Stimulated activated CD8-positive, alpha-beta memory T cell treated with anti-CD3 and anti-CD28 coated beads, Interleukin-15, amount 100 ng/mL, for 4 hours (primary cell): ENCODE measurements at places on chromosomes 4 and X.

- DNase-seq: no peak
Measured at GRCh38 chrX:118724365-118724764, 3.0 kb upstream of the IL13RA1 start.

DNA sequence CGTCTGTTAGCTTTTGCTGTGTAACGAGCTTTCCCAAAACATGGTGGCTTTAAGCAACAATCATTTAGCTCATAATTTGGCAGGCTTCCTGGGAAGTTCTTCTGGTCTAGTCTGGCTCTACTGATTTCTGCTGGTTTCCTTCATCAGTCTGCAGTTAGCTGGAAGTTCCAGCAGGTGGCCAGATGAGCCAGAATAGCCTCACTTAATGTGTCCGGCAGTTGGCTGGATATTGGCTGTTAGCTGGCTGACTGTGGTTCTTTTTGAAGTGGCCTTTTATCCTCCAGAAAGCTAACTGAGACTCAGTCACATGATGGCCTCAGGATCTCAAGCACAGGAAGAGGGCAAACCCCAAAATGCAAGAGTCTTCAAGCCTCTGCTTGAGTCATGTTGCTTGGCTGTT, 34.9 kb downstream of the FTHL17 start:
- DNase-seq: no peak

DNA sequence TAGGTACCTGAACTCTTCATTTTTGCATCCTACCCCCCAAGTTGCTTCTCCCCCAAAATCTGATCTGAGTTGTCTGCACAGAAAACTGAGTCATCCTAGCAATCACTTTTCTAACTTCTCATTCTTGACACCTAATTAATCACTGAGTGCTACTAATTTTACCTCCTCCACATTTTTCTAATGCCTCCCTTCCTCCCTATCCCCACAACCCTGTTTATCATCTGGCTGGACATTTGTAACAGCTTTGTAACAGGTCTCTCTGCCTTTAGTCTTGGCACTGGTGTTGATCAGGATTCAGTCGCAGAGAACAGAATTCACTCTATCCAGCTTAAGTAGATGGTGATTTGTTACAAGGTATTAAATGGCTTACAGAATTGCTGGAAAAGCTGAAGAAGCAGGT, 303.9 kb upstream of the GATB start:
- no peak for DNase-seq

- no peak for DNase-seq
Measured at GRCh38 chrX:138928737-138929459, 217.4 kb upstream of the FGF13 start.

GRCh38 chrX:128931071-128931470, 592.2 kb downstream of the SMARCA1 start:
- DNase-seq: no peak

- no peak for DNase-seq
Measured at GRCh38 chrX:84187533-84188319, at the start of gene RPS6KA6. TSS of gene RPS6KA6 (minus strand) at chrX:84188199. CDS start at chrX:84187899, 300 bp downstream.

DNA sequence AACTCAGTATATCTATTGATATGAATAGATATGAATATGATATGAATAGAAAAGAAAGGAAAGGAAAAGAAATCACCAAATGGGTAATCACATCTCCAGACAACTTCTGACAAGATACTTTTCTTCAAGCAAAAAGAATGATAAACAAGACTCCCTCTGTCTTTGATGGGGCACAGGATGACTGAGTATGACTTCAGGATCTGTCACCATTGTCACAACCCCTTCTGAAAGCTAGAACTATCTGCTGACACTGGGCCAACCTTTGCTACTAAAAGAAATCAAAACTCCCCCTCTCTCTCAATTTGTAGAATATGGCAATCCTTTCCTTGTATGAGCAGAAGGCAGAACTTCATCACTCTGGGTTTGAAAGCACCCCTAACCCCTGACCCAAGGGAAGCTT, 267.2 kb upstream of the RASGEF1B start:
- no peak for DNase-seq

GRCh38 chr4:141807103-141807891, 170.9 kb downstream of the IL15 start:
- DNase-seq: no peak

GRCh38 chr4:129379429-129379828, 283.5 kb downstream of the C4orf33 start:
- no peak for DNase-seq

- DNase-seq: no peak
Measured at GRCh38 chrX:70497026-70497425, 52.4 kb downstream of the DLG3 start.

GRCh38 chr4:138749303-138749702, 266.3 kb upstream of the NOCT start:
- no peak for DNase-seq

GRCh38 chr4:81096566-81096965, 66.1 kb downstream of the BMP3 start:
- no peak for DNase-seq

DNA sequence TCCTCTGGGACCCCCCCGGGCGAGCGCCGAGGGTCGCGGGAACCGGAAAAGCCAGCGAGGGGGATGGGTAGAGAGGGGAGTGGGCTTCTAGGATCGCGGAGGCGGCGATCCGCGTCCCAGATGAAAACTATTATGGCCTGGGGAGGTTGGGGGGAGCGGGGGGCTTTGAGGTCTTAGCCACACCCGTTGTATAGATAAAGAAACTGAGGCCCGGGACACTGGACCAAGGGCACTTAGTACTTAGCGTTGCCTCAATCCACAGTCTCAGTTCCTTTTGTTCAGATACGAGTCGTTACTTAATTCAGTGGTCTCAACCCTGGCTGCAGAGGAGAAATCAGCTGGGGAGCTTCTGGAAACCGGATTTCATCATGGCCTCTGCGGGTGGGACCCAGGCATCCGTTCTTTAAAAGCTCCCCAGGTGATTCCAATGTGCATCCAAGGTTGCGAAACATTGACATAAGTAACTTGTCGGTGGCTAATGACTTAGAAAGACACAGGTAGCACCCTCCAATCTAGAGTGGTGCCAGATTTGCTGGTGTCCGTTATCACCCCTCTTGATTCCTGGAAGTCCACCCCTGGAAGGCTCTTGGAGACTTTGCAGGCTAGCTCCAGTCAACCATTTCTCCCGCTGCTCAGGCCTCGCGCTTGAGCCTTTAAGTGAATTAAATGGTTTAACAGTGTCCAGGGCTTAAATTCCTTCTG, 90.7 kb downstream of the GEMIN8 start:
- no peak for DNase-seq

DNA sequence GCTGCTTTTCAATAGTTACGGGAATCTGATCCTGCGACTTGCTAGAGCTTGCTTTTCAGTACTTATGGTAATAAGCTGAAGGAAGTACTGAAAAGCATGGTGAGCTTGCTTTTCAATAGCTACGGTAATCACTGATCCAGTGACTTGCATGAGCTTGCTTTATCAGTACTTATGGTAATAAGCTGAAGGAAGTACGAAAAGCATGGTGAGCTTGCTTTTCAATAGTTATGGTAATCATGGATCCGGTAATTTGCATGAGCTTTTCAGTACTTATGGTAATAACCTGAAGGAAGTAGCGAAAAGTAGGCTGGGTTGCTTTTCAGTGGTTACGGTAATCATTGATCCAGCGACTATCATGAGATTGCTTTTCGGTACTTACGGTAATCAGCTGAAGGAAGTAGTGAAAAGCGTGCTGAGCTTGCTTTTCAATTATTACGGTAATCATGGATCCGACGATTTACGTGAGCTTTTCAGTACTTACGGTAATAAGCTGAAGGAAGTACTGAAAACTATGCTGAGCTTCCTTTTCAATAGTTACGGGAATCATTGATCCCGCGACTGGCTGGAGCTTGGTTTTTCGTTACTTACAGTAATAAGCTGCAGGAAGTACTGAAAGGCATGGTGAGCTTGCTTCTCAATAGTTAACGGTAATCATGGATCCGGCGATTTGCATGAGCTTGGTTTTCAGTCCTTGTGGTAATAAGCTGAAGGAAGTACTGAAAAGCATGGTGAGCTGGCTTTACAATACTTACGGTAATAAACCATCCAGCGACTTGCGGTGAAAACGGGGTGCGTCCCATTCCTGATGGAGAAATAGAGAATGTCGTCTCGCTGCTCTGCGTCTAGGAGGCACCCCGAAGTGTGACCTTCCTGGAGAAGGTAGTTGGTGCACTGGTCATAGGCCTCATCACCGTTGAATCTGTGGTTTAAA, 6.5 kb downstream of the CRLF2 start:
- no peak for DNase-seq

- no peak for DNase-seq
Measured at GRCh38 chrX:2578864-2579263, 78.1 kb upstream of the DHRSX start.

GRCh38 chr4:4289055-4289454, 899 bp downstream of the LYAR start:
- DNase-seq: no peak

DNA sequence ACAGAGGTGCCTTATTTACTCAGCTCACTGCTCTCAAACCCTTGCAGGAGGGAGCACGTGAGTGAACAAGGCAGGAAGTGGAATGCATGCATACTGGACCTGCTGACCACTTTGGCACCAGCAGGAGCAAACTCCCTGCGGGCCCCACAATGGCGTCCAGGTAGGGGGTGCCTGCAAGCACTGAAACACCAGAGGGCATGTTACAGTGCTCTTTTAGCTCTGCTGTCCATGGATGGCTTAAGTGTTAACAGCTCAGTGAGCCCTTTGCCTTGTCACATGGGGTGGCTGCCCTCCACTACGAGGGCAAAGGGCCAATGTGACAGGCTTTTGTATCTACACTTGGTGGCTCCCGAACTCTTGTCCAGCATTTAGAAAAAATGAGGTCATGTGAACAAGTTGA, 199.5 kb upstream of the UGT8 start:
- no peak for DNase-seq

DNA sequence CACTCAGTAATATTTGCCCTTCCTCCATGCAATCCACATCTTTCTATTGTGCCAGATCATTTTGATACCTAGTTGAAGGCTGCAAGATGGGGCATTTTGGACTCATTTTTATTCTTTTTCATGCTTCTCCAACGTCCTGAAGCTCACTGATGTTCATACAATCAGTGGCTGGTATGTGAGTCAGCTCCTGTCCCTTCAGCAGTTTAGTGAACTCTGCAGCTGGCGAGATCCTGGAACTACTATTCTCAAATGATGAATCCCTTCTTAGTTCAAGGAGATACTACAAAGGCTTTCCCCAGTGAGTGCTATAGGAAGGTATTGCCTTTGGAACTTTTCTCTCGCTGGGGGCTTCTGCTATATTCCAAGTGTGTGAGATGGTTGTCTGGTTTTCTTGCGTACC, 9.6 kb upstream of the CCDC149 start:
- DNase-seq: no peak

- no peak for DNase-seq
Measured at GRCh38 chr4:59091146-59092142, 1981.3 kb upstream of the IGFBP7 start.

- DNase-seq: no peak
Measured at GRCh38 chrX:9614016-9614415, 149.2 kb downstream of the TBL1X start.

GRCh38 chr4:150211016-150211415, 132.8 kb downstream of the DCLK2 start:
- DNase-seq: no peak

DNA sequence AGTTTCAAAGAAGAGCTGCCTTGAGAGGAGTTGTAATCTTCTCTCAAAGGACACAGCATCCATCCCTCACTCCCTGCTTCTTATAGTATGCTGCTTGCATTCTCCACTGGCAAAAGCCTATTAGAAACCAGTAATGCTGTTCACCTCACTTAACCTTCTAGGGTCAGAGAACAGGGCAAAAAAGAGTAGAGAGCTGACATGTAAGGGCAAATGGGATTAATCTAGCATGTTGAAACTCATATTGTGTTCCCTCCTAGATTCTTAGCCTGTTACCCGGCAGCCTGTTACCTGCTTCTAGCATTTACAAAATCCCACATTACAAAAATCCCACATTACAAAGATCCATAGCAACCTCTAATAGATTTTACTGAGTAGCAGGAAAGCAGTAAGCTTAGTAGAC, 244.7 kb downstream of the SLC7A11 start:
- DNase-seq: no peak

GRCh38 chr4:48008021-48008596, 8.4 kb downstream of the CNGA1 start:
- no peak for DNase-seq

DNA sequence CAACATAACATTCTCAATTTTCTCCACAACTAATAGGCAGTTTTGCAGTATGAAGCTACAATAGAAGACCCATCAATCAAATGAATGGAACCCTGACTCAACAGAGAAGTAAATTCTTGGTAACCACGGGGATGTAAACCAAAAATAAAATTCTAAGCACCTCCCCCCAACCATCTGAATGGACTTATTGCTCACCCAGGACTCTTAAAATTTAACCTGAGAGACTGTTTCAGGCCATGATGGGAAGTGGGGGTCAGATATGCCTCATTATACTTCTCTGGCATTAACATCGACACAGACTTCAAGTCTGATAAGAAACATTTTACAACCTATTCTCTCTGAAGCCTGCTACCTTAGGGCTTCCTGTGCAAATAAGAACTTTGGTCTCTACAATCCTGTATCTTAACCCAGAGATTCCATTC, 620.9 kb downstream of the TLL1 start:
- no peak for DNase-seq

DNA sequence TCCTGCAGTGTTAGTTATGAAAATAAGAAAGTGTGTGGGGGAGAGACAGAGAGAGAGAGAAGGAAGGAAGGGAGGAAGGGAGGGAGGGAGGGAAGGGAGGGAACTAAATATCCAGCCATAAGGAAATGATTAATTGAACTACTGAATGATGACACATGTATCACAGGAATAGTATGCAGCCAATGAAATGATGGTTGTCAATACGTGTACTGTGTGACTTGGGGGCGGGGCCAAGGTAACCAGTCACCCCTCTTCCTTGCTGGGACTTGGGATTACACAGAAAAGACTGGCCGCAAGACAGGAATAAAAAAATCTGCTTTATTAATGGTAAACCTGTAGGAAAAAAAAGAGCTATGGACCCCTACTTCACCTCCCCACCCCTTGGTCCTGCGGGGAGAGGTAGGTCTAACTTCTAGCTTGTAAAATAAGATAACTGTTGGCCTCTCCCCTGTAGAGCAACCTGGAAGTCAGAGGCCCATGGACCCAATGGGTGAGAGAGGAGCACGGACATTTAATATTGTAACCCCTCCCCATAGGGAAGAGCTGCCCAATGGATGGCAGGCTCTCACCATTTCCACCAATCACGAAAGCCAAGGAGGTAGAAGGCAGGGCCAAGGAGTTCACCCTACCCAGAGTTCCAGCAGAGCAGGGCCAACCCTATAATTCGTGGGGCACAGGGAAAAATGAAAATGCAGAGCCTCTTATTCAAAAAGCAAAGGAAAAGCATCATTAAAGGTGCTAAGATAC, 7.4 kb downstream of the PPP2R2C start:
- no peak for DNase-seq

DNA sequence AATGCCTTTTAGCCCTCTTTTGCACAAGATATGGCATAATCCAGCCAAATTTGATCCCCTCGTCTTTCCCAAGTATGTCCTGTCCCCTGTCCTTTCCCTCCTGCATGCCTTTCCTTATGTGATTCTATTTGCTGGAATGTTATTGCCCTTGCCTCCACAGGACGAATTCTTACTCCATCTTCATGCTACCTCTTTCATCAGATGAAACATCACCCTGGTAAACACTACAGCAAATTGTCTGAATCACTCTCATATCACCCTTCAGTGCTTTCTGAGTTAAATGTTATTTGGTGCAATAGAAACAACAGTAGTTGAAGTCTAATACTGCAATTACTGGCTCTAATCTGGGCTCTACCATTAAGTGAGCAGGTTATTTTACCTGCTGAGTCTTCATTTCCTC, 52.2 kb upstream of the FAT1 start:
- no peak for DNase-seq
